ENCODE measurements at places on chromosomes 11 and 22.

DNA sequence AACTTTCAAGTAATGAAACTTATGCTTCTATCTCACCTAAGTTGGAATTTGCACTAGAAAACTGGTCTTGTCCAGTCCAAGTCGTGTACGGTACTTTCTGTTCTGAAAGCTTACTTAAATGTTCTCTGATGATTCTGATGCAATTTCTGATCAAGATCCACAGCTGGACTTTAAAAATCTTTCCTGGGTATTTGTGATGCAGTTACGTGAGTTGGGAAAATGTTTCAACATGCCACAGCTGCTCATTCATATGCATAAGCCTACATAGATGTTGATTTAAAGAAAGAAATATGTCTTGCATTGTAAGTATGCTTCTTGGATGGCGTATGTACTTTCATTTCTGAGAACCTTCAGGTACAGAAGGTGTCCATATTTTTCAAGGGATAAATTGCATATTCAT is 493.7 kb upstream of the CCDC90B start:
- DNase-seq = no peak

DNA sequence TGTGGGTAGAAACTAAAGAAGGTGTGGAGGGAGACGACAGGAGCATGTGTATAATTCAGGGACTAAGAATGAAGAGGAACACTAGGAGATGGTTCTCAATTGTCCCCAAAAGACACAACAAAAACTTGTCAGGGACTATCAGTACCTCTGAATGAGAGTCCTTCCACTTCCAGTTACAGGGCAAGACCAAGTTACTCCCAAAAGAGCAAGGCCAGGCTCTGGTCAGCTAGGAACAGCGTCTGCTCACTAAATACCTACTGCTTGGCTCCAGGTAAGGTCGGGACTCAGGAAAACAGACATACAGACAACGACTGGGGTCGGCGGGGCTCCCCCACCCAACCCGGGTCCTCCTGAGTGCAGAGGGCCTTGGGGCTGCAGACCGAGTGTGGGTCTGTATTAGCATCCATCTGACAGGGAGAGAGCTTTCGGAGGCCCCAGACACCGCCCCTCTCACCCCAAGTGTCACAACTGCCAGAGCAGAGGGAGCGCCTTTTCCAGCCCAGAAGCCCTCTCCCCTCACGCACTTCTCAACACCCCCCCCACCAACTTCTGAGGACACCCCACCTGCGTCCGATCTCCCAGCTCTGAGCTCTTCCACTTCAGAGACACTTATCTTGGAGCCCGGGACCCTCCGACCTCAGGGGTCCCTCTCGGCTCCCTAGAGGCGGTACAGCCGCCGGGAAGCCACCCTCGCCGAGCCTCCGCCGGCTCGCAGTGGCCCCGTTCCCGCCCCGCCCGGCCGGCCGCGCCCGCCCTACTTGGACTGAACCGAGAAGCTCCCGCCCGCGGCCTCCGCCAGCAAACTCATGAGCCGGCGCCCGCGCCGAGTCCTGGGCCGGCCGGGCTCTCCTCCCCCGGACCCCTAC is 522 bp downstream of the RHOG start:
- DNase-seq = no peak

GRCh38 chr11:70487756-70488155 is 89.4 kb downstream of the CTTN start:
- DNase-seq = no peak

DNA sequence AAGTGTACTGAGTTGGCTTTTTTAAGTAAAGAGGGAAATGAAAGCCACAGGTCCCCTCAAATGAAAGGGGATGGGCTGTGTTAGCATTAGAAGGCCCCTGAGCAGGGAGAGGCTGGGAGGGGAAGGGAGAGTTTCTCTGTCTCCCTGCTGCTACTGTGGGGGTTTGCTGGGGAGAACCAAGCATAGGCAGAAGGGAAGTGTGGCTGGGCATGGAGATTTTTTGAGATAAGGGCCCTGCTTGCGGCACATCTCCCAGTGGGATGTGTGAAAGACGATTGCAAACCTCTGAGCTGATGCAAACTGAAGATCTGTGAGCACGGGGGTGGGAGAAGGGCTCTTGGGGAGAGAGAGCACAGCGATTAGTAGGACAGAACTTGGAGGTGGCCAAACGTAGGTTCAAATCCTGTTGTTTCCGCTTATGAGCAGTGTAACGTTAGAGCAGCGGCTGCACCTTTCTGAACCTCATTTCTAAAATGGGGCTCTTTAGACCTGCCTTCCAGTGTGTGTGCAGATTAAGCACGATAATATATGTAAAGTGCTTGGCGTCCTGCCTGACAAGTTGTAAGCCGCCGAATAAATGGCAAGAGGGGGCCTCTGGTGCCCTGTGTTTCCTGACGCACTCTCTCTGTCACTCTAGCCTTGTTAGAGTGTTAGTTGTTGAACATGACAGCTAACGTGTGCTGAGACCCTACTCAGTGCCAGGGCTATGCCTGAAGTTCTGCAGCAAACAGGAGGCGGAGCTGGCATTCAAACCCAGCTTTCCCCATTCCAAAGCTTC is 122.3 kb downstream of the GRIK4 start:
- no peak for DNase-seq

DNA sequence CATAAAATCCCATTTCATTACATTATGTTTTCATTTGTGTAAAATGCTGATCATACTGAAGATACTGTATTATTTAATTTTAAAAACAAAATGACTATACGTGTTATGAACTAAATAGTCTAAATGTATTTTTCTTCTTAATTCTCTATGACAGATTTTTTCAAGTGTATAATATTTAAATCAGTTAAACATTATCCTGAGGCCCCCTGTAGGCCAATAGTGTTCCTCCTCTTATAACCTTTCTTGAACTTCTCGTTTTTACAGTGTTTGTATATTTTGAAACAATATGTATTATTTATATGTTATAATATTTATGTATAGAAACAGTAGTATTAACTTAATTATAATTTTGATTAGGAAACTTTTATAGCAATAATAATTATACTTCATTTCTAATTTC is 151.1 kb upstream of the CHORDC1 start:
- no peak for DNase-seq

DNA sequence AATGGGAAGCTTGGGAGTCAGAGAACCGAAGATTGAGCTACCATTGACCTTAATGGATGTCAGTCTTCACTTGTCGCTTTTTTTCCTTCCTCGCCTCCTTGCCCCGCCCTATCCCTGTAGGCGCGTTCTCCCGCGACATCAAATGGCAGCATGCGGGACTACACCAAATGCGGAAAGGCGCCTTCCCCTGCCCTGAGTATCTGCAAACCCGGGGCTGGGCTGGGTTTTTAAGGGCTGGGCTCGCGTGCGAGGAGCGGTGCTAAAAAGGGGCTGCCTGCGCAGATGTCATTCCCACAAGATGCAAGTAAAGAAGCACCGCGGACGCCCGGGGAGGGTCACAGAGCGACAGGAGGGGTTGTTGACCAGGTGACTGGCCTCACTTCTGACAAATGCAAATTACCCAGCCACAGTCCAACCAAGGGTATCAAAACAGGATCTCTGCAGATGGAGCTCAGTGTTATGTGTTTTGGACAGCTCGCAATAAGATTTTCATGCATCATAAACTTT is 4.7 kb upstream of the FAM111B start:
- DNase-seq = no peak

- DNase-seq = no peak
Measured at GRCh38 chr11:8206251-8207079, 37.6 kb upstream of the RIC3 start.

- no peak for DNase-seq
Measured at GRCh38 chr11:70067591-70068341, 10.4 kb upstream of the ANO1 start.

GRCh38 chr22:31898926-31899325 is 45.4 kb upstream of the YWHAH start:
- no peak for DNase-seq

GRCh38 chr11:17020831-17021230 is 6.6 kb upstream of the PLEKHA7 start:
- no peak for DNase-seq
